Naive thymus-derived CD8-positive, alpha-beta T cell (primary cell): ENCODE measurements at places on chromosomes 4 and X. TPM values are rescaled to one million over a fixed set of nuclear protein-coding genes. Genes with fewer than 3 reads are reported as not detected.

GRCh38 chrX:15448010-15448639 lies 45.0 kb downstream of the PIR start:
- H3K4me3 ChIP-seq: no peak overlapping the region
- no peaks in the 10 kb centered on the region for H3K4me1 ChIP-seq
- no peak overlapping the region for H3K27ac ChIP-seq
- H3K36me3 ChIP-seq: no peaks in the 10 kb centered on the region

DNA sequence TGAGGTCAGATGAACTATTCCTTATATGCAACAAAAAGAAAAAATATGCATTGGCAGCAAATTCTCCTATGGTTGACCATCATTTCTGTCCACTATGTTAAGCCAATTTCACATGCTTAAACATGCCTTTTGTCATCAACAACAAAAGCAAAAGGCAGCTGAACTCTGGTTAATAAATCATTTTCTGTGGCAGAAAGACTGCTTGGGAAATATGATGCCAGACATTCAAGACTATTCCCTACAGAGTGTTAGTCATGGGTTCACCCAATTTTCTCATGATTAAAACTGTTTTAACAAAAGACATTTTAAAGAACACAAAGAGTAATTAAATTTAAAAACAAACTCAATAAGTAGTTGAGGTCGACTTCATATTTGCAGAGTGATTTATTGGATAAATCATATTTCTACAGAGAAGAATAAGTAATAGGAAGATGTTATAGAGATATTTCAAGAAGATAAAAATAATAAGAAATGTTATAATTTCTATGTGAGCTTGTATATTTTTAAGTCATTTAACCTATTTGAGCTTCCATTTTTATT lies 890.6 kb downstream of the STPG2 start:
- DNase-seq: no peak
- H3K4me3 ChIP-seq: no peak overlapping the region
- H3K36me3 ChIP-seq: peaks cover 3% of the 10 kb centered on the region
- no peaks in the 10 kb centered on the region for H3K4me1 ChIP-seq
- no peak overlapping the region for H3K27ac ChIP-seq

DNA sequence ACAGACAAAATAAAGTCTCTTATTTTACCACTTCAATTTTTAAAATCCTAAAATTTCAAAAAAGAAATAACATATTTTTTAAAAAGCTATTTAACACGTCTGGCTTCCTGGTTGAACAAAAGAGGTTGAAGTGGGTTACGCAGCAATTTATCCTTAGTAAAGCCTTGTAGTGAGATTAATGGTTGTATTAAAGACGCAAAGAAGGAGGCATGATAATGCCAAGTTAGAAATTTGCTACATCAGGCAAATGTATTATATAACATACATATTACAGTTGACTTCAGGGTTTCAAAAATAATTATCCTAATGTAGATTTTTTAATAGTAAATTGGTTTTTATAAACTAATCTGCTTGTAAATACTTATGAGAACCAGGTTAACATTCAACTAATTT lies 35.3 kb downstream of the ANKRD17 start:
- no peak overlapping the region for H3K4me3 ChIP-seq
- no peaks in the 10 kb centered on the region for H3K27me3 ChIP-seq
- no peak for DNase-seq
- peaks cover 9% of the 10 kb centered on the region for H3K36me3 ChIP-seq
- H3K4me1 ChIP-seq: peaks cover 7% of the 10 kb centered on the region
- no peak overlapping the region for H3K27ac ChIP-seq

- H3K4me3 ChIP-seq: no peak overlapping the region
- H3K4me1 ChIP-seq: no peaks in the 10 kb centered on the region
- H3K36me3 ChIP-seq: no peaks in the 10 kb centered on the region
- H3K27ac ChIP-seq: no peak overlapping the region
Observed at GRCh38 chrX:123489011-123489410, 243.8 kb downstream of the THOC2 start.

GRCh38 chrX:38902972-38903492 lies 101.8 kb downstream of the MID1IP1 start:
- peaks cover 6% of the 10 kb centered on the region for H3K4me1 ChIP-seq
- DNase-seq: no peak
- H3K4me3 ChIP-seq: no peak overlapping the region
- H3K27ac ChIP-seq: no peak overlapping the region
- H3K36me3 ChIP-seq: no peaks in the 10 kb centered on the region

DNA sequence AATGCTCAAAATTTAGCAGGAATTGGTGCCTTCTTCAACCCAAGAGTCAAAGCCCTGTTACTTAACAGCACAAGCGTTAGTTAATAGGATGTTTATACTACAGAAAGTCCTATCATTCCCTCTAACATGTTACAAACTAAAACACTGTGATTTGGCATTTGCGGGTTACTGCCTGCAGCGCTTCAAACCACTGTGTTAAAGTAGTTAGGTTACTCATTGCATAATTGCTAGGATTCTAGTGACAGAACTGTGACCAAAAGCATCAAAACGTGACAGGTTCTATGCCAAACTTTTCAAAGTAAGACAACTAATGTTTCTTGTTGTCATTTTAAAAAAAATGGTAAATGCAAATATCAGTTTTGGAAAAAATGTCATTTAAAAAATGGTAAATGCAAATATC lies 442.8 kb upstream of the ZFP42 start:
- H3K27me3 ChIP-seq: no peaks in the 10 kb centered on the region
- H3K36me3 ChIP-seq: no peaks in the 10 kb centered on the region
- no peak for DNase-seq
- no peak overlapping the region for H3K27ac ChIP-seq
- H3K4me3 ChIP-seq: no peak overlapping the region

GRCh38 chrX:43469391-43470054 lies 186.6 kb upstream of the MAOA start:
- H3K36me3 ChIP-seq: no peaks in the 10 kb centered on the region
- no peak for DNase-seq
- H3K27me3 ChIP-seq: no peaks in the 10 kb centered on the region
- peaks cover 2% of the 10 kb centered on the region for H3K4me1 ChIP-seq

GRCh38 chr4:167176723-167177367 lies 57.4 kb downstream of the SPOCK3 start:
- no peaks in the 10 kb centered on the region for H3K4me1 ChIP-seq
- H3K36me3 ChIP-seq: no peaks in the 10 kb centered on the region
- H3K27ac ChIP-seq: no peak overlapping the region
- no peaks in the 10 kb centered on the region for H3K27me3 ChIP-seq
- DNase-seq: no peak

- no peak for DNase-seq
- H3K4me3 ChIP-seq: no peak overlapping the region
- no peaks in the 10 kb centered on the region for H3K4me1 ChIP-seq
- H3K27ac ChIP-seq: no peak overlapping the region
- no peaks in the 10 kb centered on the region for H3K36me3 ChIP-seq
Observed at GRCh38 chr4:76571274-76571673, 136.2 kb downstream of the SHROOM3 start.

DNA sequence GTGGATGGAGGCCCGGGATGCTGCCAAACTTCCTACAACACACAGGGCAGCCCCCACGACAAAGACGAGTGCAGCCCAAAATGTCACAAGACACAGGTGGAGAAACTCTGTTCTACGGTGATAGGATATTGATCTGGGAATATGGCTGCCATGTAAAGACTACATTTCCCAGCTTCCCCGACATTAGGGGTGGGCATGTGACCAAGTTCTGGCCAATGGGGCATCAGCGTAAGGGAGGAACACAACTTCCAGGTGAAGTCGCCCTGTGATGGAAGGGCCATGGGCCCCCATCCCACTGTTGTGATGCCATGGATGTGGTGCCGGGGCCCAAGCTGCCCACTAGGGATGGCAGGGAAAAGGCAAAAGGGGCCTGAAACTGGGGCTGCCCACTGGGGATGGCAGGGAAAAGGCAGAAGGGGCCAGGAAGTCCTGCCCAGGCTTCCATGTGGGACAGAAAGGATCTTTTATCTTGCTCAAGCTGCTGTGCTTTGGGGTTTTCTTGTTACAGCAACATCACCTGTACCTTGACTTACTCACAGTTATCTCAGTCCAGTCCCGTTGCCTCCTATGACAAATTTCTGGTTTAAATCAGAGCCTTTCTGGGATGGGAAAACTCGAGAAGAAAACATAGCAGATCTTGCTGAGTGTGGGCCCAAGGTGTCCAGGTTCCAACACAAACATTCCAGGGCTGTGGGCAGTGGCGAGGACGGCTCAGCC lies 9.7 kb upstream of the ADRA2C start:
- no peak for DNase-seq
- H3K4me3 ChIP-seq: no peak overlapping the region
- H3K27ac ChIP-seq: no peak overlapping the region
- H3K4me1 ChIP-seq: no peaks in the 10 kb centered on the region
- no peaks in the 10 kb centered on the region for H3K36me3 ChIP-seq
- H3K27me3 ChIP-seq: peaks cover 6% of the 10 kb centered on the region

GRCh38 chr4:76758996-76759395 lies 138.9 kb downstream of the SOWAHB start:
- no peak overlapping the region for H3K27ac ChIP-seq
- H3K36me3 ChIP-seq: no peaks in the 10 kb centered on the region
- no peaks in the 10 kb centered on the region for H3K27me3 ChIP-seq
- DNase-seq: no peak
- no peak overlapping the region for H3K4me3 ChIP-seq

GRCh38 chrX:42460706-42461105 lies 317.3 kb downstream of the PPP1R2C start:
- H3K4me3 ChIP-seq: no peak overlapping the region
- DNase-seq: no peak
- H3K36me3 ChIP-seq: no peaks in the 10 kb centered on the region
- no peak overlapping the region for H3K27ac ChIP-seq
- no peaks in the 10 kb centered on the region for H3K4me1 ChIP-seq

DNA sequence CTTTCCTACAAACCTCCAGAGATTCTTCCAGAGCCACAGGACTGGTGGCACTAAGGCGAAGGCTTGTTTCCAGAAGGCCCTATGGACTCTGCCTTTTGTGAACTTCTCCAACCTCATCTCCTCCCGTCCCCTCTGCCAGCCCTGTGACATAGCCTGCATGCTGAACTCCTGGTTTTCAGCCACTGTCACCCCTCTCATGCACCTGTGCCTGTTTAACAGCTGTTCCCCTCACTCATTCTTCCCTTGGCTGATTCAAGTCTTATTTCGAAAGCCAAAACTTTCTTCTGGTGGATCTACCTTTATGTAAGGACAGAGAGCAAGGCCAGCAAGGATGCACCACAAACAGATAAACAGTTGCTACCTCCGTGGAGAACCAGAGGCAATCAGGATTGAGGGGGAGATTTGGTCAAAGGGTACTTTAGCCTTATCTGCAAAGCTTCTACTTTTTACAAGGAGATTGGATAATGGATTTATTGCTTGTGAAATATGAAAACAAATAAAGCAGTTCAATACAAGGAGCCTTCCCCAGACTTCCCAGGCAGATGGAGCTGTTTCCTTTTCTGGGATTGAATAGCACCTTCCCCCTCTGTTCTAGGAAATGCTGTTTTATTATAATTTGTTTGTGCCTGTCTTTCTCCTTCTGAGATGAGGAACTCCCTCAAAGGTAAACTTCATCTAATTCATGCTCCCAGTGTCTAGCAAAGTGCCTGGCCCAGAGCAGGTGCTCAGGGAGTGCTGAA lies 5.7 kb downstream of the CITED1 start:
- peaks cover 6% of the 10 kb centered on the region for H3K4me1 ChIP-seq
- peaks cover 70% of the 10 kb centered on the region for H3K27me3 ChIP-seq
- no peak overlapping the region for H3K4me3 ChIP-seq
- no peak overlapping the region for H3K27ac ChIP-seq
- DNase-seq: no peak

GRCh38 chr4:72846280-72847111 lies 223.0 kb downstream of the COX18 start:
- H3K4me3 ChIP-seq: no peak overlapping the region
- no peak for DNase-seq
- no peaks in the 10 kb centered on the region for H3K4me1 ChIP-seq

The ZFYVE28 gene
- total RNA-seq: 11.8 TPM

The TCEAL6 gene
- not detected for total RNA-seq

The STK32B gene
- total RNA-seq: not detected

The KCND1 gene
- 1.6 TPM for total RNA-seq

The SASH3 gene
- total RNA-seq: 154 TPM

The MAB21L2 gene
- total RNA-seq: not detected

The USP26 gene
- not detected for total RNA-seq

The TCEAL7 gene
- total RNA-seq: not detected

The DRP2 gene
- total RNA-seq: not detected

The POF1B gene
- total RNA-seq: not detected

The NWD2 gene
- not detected for total RNA-seq

The MAGEA10 gene
- total RNA-seq: not detected

The TMEM255A gene
- 0.23 TPM for total RNA-seq
